ENCODE measurements at places on chromosomes 5 and 9. TPM values are rescaled to one million over a fixed set of nuclear protein-coding genes. Genes with fewer than 3 reads are reported as not detected.
A peak's percentile ranks its signal among the peaks of the same experiment; 100 is the strongest.

DNA sequence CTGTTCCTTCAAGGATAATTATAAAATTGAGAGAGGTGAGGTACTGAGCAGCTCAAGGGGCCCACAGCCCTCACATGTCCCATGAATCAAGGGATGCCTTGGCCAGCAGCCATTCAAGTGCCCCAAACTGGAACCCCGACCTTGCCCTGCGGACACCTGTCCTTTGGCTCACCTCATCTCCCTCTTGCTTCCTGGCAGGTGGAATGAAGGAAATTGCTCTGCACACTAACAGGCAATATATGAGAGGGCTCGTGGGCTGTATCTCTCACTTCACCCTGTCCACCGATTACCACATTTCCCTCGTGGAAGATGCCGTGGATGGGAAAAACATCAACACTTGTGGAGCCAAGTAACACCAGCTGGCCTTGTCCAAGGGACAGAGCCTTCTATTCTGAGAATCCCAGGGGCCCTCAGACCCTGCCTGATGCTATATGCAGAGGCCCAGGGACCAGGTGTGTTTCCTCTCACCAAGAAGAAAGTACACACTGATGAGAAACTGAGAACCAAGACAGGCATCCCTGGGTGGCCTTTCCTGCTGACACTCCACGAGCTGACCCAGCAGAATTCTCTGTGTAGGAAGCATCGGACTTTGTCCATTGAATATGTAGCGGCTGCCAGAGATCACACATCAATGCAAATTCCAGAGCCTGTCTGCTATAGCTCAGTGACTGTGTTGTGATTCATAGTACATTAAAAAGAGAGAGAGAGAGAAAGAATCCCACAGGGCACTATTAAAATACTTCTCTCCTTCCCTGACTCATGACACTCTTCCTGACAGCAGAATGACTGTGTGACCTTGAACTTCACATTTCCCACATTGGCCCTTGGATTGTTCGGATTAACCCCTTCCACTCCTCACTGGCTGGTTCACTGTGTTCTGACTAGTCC lies 92.6 kb downstream of the LIFR start:
- no peak for DNase-seq

- DNase-seq, result peak; percentile 88
Observed at GRCh38 chr5:172686111-172686510, 45.0 kb downstream of the NEURL1B start.

DNA sequence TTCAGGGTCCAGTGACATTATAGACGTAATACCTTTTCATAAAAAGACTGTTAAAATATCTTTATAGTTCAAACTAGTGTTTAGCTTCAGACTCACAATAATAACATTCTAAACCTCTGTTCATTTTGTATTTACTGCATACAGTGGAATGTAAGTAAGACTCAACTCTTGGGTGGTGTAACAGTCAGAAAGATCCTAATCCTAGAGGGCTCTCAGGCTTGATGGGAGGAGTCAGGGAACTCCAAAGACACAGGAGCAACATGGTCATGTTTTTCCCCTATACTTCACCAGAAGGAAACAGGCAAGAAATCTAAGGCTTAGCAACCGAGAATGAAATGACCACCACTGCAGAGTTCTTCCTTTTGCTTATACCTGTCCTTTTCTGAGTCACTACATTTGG lies 82.6 kb downstream of the MRPS27 start:
- no peak for DNase-seq

GRCh38 chr5:62340392-62340791 lies 34.4 kb downstream of the KIF2A start:
- no peak for DNase-seq

DNA sequence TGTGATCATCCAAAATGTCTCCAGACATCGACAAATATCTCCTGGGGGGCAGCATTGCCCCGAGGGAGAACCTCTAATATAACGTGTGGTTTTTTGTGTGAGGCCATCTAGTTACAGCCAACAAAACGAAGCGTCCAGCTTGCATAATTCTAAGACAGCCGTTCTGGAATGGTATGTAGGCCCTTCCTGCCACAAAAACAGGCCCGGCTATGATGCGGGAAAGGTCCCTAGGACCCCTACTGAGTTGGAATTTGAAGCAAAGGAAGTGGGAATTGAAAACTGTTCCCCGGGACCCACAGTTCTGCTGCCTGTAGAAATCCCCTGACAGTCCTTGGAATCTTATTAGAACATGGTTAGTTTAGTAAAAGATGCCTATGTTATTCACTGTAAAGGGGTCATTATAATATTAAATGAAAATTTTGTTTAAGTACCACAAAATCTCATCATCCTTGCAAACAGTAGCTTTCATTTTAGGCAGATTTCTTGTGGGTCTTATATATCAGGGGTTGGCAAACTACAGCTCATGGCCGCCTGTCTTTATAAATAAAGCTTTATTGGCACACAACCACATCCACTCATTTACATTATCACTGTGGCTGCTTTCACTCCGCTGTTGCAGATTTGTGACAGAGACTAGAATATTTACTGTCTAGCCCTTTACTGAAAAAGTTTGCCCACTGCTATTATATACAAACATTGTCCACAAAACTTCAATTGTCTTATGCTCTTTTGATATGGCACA lies 70.7 kb downstream of the MSX2 start:
- DNase-seq, result no peak

DNA sequence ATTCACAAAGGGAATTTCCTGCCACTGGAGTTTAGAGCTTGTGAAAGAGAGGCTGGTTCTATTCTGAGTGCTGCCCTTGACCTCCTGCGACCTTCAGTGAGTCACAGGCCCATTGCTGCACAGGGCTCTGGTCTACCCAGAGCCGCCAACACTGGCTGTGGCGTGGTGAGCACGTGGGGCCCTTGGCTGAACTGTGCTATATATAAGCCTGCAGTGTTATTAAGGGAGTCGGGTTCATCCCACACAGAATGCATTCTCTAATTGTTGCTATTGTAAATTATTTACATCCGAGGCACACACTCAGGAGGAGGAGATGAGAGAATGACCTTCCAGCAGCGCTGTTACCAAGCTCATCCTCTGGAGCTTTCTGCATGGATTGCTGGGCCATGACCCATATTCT lies 47.1 kb downstream of the BRINP1 start:
- DNase-seq, result peak; percentile 79

DNA sequence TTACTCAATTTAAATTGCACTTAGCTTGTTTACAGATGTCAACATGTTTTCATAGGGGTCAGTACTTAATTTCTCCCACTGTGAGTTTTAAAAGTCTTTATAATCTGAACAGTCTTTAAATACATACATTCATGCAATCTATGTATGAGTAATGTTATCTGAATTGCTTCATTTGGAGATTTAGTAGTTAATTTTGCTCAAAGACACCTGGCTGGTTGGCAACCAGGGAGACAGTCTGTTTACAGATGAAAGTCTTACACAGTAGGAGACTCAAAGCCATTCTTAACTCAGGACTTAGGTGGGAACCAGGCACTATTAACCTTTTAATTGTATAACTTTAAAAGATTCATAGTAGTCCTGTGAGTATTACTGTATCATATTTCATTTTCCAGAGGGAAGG lies 29.3 kb downstream of the DAB2 start:
- no peak for DNase-seq

GRCh38 chr9:88497224-88497623 lies 37.8 kb upstream of the NXNL2 start:
- no peak for DNase-seq

DNA sequence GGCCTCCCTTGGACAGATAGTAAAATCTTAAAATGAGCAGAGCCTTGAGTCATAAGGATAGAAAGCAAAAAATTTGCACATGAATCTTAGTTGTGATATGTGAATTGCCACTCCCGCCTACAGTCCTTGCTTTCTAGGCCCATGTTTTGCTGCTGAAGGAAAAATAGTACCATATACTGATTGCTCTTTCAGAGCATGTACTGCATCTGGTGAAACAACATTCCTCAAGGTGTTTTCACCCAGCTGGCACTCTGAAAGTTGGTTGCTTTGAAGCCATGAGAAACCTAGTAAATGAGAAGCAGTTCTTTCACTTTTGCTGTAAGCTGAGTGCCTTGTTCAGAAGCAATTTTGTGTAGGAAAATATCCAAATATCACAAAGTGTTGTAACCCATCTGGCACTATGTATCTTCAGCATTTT lies 10.3 kb downstream of the CDC37L1 start:
- no peak for DNase-seq

DNA sequence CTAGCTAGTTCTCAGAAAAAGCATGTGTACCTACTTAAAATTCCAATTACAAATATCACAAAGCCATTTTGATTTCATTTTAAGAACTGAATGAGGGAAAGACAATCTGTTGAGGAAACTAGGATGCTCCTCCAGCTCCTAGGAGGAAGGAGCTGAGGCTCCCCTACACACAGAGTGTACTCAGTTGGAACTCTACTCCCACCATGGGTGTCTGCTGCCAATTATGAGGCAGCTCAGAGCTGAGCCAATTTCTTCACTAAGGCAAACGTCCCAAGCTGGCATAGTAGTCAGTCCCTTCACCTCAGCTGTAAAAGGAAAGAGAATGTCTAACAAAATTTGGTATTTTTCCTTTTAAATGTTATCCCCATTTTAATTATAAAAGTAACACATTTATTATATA lies 300.0 kb upstream of the TRPC7 start:
- DNase-seq, result no peak

DNA sequence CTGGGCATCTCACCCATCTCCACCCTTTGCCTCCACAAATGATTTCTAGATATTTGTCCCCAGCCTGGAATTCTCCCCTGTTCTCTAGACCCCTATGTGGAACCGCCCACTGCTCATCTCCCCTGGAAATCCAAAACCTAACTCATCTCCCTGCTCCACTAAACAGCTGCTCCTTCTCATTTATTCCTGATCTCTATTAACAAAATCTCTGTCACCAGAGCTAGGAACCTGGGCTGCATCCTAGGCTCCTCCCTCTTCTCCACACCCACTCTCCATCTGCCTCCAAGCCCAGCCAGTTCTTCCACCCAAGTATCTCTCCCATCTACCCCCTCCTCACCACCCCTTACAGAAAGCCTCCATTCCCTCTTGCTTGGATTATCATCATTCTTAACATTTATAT lies 24.0 kb upstream of the SYNPO start:
- no peak for DNase-seq

DNA sequence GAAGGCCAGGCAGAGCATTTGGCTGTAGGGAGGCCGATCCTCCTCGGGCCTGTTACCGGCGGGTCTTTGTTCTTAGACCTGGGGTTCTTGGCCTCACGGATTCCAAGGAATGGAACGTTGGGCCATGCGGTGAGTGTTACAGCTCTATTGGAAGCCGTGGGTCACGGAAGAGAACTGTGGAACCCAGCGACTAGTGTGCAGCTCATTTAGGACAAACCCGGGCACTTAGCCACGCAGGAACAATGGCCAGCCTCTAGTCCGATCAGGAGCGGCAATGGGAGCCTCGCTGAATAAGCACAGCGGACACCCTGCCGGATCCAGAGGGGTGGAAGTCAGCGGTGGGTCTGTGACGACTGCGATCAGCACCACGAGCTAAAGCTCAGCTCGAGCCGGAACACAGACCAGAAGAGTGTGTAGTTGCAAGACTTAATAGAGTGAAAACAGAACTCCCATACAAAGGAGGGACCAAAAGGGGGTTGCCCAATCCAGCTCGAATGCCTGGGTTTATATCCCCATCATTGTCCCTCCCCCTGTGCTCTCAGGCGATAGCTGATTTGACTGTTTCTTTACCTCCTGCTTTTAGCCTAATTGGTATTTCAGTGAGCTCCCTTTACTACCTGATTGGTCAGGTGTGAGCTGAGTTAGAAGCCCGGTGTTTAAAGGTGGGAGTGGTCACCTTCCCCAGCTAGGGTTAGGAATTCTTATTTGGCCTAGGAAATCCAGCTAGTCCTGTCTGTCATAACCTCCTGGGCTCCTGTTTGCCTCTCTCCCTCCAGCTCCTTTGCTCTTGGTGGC lies 53.7 kb upstream of the RPL26L1 start:
- DNase-seq, result no peak

- no peak for DNase-seq
Observed at GRCh38 chr5:32410630-32411029, 33.9 kb downstream of the ZFR start.

GRCh38 chr9:33797837-33798236 lies 2.5 kb downstream of the PRSS3 start:
- no peak for DNase-seq

DNA sequence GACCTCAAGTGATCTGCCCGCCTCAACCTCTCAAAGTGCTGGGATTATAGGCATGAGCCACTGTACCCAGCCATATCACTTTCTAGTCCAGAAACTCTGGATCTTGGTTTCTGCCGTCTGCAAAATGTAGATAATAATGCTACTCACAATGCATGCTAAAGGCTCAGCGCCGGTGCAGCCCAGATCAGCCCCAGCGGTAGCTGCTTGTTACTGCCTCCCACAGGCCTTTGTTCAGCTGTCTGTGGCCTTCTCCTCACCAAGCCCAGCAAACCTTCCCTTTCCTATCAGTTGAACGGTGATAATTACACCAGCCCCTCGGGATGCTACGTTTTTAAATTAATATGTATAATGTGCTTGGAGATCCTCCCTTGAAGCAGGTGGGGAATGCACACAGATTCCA lies 26.2 kb upstream of the MSX2 start:
- DNase-seq, result no peak

- no peak for DNase-seq
Observed at GRCh38 chr9:17462869-17463464, 115.9 kb upstream of the SH3GL2 start.

GRCh38 chr5:54217826-54218503 lies 92.4 kb downstream of the ARL15 start:
- no peak for DNase-seq

GRCh38 chr5:169253071-169253470 lies 47.9 kb downstream of the SLIT3 start:
- DNase-seq, result no peak

GRCh38 chr5:38670878-38671277 lies 114.4 kb upstream of the LIFR start:
- DNase-seq, result no peak

- DNase-seq, result no peak
Observed at GRCh38 chr5:102453716-102454115, 45.1 kb downstream of the SLCO6A1 start.

DNA sequence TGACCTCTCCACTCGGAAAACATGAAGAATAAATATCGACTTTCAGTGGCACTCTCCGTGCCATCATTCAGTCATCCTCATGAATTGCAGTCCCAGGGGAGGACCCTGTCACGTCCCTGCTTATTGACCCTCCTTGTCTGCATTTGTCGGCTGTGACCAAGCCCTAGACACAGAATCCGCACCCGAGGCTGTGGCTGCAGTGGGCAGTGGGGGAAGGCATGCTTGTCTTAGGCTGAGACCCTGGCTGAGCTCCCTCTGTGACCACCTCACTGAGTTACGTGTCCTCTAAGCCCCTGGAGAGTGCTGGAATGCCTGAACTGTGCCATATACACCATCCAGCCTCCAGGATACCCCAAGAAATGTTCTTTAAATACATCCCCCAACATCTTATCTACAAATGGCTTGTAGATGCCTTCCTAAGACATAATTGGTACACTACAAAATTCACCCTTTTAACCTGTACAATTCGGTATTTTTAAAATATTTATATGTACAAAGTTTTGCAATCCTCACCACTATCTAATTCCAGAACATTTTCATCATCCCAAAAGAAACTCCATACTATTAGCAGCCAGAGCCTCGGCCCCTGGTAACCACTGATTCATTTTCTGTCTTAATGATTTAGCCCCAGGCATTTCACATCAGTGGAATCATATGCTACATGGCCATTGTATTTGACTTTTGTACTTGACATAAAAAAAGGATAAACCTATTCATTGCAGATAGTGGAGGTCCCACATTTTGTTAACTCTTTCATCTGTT lies 80.8 kb upstream of the ICE1 start:
- no peak for DNase-seq

Gene EIF4EBP3
- total RNA-seq, result 5.4 TPM

Gene GRM6
- not detected for total RNA-seq

Gene IFNA13
- total RNA-seq, result not detected

Gene LCN2
- total RNA-seq, result 0.84 TPM

Gene CEP72
- 2.2 TPM for total RNA-seq

Gene TMEM215
- total RNA-seq, result not detected

Gene RHOBTB3
- total RNA-seq, result 53.2 TPM
